Activated T-cell treated with anti-CD3 and anti-CD28 coated beads for 48 hours (primary cell): ENCODE measurements at places on chromosomes 16 and 17.

DNA sequence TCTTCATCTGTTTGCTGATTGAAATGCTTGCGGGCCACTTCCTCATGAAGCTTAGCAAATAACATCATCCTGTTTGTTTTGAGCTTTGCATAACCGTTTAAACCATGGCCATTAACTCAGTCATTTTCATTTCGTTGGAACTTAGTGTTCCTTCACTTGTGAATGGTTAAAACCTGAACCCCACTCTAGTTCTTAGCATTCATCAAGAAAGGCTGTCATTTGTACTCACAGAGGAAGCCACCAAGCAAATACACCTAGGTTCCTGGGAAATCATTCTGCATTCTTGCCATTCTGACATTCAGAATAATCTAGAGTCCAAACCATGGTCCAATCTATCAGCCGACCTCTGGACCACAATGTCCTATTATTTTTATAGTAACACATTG lies 8.4 kb upstream of the TAT start:
- DNase-seq = no peak

- DNase-seq = no peak
Observed at GRCh38 chr17:35163886-35164285, 16.3 kb downstream of the UNC45B start.

- DNase-seq = no peak
Observed at GRCh38 chr17:34981538-34982241, 1.4 kb downstream of the LIG3 start.

- no peak for DNase-seq
Observed at GRCh38 chr17:8708025-8708461, 36.6 kb downstream of the CCDC42 start.

GRCh38 chr16:15609286-15609649 lies 33.7 kb downstream of the MARF1 start:
- no peak for DNase-seq

- DNase-seq = no peak
Observed at GRCh38 chr17:9244066-9245052, 223.0 kb downstream of the NTN1 start.

GRCh38 chr17:7484919-7485377 lies 782 bp downstream of the POLR2A start:
- DNase-seq = no peak

- DNase-seq = no peak
Observed at GRCh38 chr17:72158895-72159885, 38.4 kb downstream of the SOX9 start.

DNA sequence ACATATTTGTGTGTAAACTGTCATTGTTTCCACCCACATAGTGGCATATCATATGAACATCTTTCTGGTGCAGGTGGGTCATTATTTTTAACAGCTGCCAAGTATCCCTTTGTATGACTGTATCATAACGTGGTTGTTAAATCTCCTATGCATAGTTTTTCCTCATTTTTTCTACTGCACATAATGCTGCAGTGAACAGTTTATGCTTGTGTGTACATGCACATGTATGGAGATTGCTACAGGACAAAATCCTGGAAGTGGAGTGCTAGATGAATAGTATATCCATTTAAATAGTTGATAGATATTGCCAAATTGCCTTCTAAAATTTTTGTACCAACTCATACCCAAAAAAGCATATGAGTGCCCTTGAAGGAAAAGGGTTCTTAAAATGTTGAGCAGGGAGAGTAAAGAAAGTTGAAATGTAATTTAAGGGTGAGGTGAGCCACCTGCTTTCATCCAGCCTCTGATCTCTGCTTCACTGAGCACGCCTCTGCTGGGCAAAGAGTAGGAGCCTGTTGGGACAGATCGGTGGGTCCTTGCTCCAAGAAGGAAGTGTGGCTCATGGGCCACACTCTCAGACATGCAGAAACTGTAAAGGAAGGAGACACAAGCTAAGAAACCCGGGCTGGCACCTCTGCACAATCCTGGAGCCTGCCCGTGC lies 55.3 kb downstream of the HLF start:
- DNase-seq = no peak

- peak; percentile 38 for DNase-seq
Observed at GRCh38 chr17:35243561-35244340, 879 bp downstream of the SLFN5 start.

DNA sequence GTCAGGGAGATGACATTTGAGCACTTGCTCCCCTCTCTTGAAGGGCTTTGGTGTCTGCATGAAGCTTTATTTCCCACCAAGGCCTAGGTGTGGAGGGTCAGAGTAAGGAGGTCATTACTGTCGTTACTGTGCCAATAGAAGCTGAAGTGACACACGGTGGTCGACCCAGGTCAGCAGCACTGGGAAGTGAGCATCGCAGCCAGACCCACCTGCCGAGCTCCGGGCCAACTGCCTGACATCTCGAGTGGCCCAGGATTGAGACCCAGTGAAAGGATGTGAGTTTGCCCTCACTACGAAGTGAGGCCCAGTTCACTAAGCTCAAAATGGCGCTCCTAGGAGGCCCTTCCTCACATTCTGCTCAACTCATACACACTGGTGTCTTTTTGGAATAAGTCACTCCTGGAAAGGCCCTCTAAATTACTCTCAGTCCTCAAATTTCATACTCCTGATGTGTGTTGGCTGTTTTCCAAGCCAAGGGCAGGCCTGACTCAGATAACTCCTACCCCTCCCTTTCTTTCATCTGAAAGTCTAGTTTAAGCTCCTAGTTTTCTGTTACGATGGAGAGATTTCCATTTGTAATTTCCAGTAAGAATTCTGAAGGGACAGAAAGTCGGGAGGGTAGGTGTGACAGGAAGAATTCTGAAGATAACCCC lies 200.4 kb downstream of the LGALS9B start:
- DNase-seq = no peak

DNA sequence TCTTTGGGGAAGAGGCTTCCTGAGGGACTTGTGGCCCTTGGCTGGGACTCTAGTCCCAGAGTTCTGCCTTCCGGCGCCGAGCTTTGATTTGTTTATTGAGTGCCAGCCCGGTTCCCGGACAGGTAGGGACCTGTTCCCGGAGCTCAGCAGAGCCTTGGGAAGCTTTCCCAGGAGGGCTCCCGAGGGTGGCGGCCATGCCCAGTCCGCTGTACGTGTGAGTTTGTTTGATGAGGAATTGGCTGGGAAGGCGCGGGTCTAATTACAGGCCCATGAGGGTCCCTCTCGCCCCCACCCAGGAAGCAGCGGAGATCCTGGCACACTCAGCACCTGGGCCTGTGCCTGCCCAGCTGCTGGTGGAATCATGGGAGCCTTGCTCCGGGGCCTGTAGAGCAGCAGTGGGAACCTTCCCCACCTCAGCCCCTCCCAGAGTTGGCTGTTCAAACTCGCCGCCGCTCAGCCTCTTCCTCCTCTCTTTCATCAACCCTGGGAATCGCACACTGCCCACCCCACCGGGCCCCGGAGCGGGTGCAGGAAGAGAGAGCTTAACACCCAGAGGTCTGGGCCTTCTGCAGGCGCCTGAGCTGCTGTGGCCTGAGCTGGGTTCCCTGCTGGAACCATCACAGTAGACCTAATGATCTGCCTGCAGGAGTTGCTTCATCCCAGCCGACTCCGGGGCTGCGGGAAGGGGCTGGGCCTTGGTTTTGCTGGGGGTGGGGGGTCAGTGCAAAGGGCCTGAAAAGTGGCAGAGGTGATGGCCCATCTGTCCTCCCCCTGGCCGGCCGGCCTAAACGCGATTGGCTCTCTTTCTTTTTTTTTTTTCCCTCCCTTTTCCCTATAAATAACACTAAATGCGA lies 313.7 kb downstream of the SEC14L1 start:
- no peak for DNase-seq

- DNase-seq = no peak
Observed at GRCh38 chr16:80837533-80838147, 33.2 kb upstream of the CDYL2 start.

- no peak for DNase-seq
Observed at GRCh38 chr17:59161477-59161876, 5.9 kb downstream of the PRR11 start.

- DNase-seq = peak; percentile 30
Observed at GRCh38 chr17:58630883-58631522, 60.8 kb downstream of the TEX14 start.

GRCh38 chr16:61831351-61831917 lies 204.8 kb downstream of the CDH8 start:
- DNase-seq = no peak

GRCh38 chr16:88965411-88965810 lies 11.6 kb downstream of the CBFA2T3 start:
- no peak for DNase-seq

- no peak for DNase-seq
Observed at GRCh38 chr16:68232335-68232734, 3.6 kb downstream of the ESRP2 start.

DNA sequence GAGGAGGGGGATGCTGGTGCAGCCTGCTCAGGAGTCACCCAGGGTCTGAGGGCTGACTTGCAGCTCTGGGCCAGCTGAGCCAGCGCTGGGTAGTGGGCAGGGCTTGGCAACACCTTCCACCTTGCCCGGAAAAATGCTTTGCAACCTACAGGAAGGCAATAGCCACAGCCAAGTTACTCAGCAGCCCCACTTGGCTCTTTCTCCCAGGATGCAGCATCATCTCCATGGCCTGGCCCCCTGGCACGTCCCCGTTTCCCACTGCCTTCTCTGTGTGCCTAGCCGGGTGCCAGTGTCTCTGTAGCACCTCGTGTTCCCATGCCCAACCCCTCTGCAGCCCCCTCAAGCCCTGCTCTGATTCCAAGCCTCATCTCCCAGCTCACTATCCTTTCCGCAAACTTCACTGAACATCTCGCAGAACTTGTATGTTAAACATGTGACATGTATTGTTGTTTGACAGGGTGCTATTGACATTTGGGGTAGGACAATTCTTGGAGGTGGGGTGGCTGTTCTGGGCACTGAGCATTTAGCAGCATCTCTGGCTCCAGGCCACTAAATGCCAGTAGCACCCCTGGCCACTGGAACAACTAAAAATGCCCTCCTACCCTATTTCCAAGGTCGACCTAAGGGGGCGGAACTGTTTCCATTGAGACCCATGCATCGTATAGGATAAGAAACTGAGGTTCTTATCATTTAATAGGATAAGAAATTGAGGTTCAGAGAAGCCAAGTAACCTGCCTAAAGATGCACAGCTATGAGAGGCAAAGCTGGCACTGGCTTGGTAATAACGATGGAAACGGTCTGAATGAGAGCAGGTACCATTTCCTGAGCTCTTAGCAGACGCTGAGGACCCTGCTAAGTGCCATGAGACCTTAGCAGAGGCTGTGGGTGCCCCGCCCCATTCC lies 12.2 kb downstream of the DEXI start:
- DNase-seq = no peak

DNA sequence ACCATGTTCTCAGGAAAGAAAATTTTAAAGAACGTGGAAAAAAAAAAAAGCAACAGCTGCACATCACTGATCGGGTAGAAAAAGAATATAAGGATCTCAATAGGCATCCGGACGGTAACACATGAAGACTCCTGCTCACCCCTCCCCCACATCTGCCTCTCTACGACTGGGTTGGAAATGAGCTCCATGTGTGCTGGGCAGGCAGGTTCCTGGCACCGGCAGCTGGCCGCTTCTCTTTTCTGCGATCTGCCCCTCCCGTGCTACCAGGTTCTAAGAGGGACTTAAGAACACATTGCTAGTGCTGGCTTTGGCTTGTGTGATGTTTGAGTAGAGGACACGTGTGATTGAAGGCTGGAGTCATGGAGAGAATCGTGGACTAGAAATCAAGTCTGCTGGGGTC lies 115.5 kb downstream of the AATF start:
- DNase-seq = no peak

DNA sequence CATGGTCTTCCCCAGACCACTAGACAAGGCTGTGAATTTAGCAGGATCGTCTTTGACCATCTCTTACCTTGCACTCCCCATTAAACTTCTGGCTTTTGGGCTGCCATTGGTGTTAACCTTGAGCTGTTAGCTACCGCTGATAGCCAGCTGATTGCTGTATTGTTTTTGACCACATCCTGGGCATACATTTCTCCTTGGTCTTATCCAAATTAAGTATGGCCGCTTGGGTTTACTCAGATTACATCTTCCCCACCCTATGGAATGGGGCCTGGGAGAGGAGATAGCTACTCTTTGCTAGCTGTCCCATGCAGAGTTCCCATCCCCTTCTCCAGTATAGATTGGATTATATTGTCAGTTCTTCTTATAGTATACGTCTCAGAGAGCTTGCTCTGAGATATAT lies 270.4 kb upstream of the ELAC2 start:
- no peak for DNase-seq

GRCh38 chr17:40454613-40454995 lies 11.4 kb downstream of the IGFBP4 start:
- DNase-seq = no peak

DNA sequence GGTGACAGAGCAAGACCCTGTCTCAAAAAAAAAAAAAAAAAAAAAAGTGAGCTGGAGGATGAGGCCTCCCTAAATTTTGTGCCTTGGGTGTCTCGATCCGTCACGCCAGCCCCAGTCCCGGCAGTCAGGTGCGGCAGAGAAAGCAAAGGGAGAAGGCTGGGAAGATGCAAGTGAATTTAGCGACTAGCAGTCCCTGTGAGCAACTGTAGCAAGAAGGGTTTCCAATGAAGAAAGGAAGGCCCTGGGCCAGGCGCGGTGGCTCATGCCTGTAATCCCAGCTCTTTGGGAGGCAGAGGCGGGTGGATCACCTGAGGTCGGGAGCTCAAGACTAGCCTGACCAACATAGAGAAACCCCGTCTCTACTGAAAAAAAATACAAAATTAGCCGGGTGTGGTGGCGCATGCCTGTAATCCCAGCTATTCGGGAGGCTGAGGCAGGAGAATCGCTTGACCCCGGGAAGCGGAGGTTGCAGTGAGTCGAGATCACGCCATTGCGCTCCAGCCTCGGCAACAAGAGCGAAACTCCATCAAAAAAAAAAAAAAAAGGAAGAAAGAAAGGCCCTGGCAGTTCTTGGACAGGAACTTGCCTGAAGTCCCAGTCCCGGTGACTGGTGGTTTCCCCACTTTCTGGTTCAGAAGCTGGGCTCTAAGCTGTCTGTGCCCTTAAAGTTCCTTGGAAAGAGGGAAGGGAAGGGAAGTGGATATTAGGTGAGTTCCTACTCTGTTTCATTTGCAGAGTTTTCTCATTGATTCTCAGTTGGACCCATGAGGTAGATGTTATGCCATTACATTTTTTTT lies 1.8 kb upstream of the QPRT start:
- DNase-seq = no peak

- no peak for DNase-seq
Observed at GRCh38 chr16:50260206-50261159, 5.9 kb upstream of the ADCY7 start.

DNA sequence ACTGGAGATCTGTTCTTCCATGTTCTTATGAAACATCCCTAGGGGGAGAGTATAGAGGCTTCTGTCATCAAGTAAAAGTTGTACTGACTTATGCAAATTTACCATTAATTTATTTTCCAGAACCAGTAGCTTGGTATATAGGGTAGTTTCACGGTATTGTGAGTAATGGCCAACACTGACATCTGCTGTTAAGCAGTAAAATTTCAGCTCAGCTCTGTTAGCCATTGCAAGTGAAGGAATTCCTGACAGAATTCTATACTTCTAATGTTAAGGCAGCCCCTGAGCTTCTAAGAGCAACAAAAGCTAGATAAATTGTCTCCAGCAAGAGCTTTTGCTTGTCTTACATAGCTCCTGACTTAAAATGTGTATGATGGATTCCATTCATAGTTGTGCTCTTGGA lies 613.5 kb upstream of the C16orf82 start:
- DNase-seq = no peak
